ENCODE measurements at places on chromosomes 5 and 9.

DNA sequence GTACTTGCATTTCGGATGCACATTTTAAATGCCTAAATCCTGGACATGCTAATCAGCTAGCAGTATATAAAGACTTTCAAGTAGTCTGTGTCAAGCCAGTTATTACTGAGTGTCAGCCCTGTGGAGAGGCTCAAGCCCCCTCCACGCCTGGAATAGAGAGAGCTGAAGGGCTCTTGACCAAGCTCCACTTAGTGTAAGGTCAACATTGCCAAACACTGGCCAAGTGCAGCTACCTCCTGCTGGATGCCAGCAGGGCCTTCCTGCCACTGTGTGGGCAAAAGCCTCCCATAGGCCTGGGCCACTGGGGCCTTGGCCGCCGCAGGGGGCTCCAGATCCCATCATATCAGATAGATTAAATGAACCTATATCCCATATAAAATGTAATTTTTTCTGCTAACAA lies 239.4 kb upstream of the PANK3 start:
- no peak for DNase-seq

GRCh38 chr5:162323466-162323865 lies 255.9 kb downstream of the GABRG2 start:
- DNase-seq, result no peak

DNA sequence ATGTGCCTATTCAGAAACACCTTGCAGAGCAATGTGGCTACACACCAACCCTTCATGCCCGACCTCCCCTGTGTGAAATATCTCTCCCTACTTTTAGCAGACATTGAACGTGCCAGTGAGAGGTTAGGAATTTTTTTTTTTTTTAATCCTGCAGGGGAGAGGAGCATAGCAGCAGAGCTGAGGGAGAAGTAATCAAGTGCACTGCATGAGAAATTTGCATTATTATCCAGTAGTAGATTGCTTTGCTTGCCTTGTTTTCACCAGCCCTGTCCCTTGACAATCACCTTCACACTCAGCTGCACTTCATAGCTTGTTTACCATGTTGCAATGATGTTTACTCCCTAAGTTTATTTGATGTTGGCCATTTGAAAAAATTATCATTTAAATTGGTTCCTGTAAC lies 489.6 kb upstream of the ZNF608 start:
- no peak for DNase-seq

- DNase-seq, result no peak
Observed at GRCh38 chr9:112726428-112726827, 8.5 kb upstream of the INIP start.

DNA sequence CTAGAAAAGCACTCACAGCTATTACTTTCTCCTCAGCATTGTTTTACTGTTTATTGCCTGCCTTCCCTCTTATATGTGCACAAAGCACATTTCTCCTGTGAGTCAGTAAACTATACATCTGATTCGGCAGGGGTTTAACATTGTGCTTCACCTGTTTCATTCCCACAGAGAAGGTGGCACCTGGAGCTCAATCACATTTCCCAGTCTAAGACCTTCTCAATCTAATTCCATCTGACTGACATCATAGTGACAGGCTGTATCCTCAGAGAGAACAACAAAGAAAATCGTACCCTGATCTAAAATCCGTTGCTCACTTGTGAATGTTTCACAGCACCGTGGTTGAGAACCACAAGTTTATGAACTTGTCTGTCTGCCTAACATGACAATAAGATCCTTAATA lies 92.4 kb upstream of the CAST start:
- no peak for DNase-seq

- no peak for DNase-seq
Observed at GRCh38 chr9:110371411-110372007, 33.8 kb upstream of the TXNDC8 start.

- peak; percentile 86 for DNase-seq
Observed at GRCh38 chr9:76610011-76610352, 151.0 kb downstream of the GCNT1 start.

- no peak for DNase-seq
Observed at GRCh38 chr5:24073107-24073506, 565.7 kb downstream of the PRDM9 start.

- peak; percentile 31 for DNase-seq
Observed at GRCh38 chr5:180486636-180487149, 7.5 kb upstream of the CNOT6 start.

- no peak for DNase-seq
Observed at GRCh38 chr5:81838307-81838906, 87.5 kb upstream of the SSBP2 start.

DNA sequence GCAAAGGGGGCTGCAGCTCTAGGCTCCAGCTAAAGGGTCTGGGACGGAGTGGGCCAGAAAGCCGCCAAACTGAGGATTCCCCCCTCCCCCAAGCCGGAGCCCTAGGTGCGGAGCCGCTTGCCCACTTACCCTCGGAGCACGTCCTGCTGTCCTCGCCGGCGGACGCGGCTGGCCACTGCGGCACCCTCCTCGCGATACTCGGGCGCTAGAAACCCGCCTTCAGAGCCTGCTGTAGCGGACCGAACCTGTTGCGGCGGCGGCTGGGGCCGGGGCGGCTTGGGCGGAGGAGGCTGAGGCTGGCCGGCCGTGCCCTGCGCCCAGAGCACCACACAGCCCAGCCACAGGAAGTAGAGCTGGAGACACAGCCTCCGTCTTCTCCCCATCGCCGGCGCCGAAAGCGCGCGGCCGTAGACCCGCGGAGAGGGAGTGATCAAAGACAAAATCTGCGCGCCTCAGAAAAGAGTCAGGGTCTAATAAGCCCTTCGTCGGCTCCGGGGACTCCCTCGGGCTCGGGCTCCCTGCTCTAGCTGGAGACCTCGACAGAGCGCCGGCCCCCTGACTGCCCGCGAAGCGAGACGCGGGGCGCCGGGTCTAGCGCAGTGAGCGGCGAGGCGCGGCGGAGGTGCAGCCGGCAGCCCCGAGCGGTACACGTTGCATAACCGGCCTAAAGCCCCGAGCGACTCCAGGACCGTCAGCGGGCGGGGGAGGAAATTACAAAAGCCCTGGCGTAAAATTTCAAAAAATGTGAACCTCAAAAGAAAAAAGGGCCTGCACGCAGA lies 635 bp downstream of the FBN2 start:
- peak; percentile 40 for DNase-seq

GRCh38 chr5:177378884-177379883 lies 5.0 kb upstream of the SLC34A1 start:
- no peak for DNase-seq

GRCh38 chr5:16888694-16889124 lies 47.4 kb downstream of the MYO10 start:
- no peak for DNase-seq

DNA sequence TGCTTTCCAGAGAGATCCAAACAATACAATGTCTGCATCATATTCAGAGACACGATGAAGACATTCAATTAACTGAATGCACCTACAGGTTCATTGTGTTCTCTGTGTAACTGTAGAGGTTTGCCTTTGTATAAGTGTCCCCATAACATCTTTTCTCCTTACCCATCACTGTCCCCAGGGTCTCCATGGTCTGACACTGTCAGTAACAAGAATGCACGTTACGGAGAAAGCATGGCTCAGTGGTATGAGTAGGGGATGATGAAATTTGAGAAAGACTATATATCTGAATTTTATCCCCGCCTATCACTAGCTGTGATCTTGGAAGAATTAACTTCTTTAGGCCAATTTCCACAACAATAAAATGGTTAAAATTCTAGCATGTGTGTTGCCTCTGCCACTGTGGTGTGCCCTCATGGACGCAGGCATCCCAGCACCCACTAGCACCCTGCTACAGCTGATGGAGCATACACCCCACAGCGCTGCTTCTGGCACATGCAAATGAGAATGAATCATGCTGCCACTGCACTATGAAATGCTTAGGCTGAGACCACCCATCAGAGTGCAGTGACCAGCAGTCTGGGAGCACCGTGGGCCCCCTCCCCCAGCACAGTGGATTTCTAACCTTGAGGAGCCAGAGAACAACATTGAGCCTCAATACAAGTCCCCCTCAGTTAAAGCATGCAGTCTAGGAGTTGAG lies 54.3 kb downstream of the RGMB start:
- DNase-seq, result no peak

DNA sequence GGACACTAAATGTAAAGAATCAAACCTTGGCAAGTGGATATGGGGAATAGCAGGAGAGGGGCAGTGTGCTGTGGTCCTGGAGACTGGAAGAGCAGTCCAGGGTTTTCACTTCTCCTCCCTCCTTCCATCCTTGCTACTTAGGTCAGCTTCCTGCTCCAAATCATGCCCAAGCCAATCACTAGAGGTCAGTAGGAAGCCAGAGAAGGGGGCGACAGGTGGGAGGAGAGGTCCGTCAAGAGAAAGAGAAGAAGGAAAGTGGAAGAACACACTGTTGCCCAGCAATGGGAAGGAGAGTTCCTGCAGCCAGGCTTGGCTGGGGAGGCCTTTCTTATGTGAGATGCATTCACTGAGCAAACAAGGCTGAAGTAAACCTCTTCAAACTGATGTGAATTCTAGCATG lies 289.6 kb downstream of the DTWD2 start:
- no peak for DNase-seq

GRCh38 chr9:126503333-126504085 lies 110.2 kb upstream of the LMX1B start:
- peak; percentile 55 for DNase-seq

DNA sequence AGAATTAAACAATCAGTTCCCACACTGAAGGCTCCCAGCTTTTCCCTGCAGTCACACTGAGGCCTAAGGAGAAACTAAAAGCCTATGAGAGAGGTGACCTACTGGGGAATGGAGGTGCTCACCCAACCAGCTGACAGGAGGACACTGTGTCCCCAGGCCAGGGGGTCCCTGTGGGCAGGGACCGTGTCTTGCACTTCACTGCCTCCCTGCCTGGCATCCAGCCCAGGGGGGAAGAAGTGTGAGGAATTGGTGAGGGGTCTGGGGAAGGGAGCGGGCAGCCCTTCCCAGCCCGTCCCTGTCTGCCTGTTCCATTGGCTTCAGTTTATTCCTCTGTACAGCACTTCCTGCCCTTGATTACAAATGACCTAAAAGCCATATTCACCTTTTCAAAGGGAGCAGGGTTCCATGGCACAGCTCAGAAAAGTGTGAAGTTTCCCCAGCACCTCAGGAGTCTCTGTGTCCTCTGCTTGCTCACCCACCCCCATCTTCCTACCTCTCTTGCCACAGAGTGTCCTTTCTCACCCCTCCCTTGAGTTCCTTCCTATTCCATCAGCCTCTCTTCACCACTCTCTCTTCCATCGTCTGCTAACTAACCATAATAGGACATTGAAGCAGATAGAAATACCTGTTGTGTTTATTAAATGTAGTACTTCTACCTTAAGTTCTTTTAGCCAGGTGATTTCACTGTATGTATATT lies 12.9 kb downstream of the OTULINL start:
- DNase-seq, result no peak

DNA sequence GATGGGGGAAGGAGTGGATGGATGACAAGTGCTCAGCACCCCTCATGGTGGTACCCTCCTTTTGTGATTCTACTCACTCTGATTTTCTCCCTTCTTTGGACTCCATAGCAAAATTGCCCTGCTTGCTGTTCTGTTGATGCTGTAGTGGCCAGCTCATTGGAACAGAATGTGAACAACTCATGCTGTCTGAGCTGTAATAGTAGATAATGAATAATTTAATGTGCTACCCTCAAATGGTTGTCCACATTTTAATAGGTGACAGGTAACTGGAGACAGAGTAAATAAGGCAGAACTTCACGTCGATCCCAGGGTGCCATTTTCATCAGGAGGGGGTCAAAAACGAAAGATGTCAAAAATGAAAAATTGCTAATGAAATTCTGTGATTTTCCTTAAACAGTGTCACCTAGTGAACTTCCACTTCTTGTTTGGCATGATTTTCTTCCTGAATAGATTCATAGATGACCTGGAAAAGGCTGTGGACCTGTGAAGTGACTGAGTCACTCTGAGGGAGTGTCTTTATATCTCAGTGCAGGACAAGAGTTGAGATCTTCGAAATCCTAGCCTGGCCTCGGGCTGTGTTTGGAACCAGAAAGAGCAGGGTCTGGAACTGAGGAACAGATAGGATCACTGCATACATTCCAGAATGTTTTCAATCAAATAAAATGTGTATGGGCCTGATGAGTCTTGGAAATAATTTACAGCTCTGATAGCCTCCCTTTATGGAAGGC lies 270.2 kb downstream of the PSAT1 start:
- DNase-seq, result no peak

DNA sequence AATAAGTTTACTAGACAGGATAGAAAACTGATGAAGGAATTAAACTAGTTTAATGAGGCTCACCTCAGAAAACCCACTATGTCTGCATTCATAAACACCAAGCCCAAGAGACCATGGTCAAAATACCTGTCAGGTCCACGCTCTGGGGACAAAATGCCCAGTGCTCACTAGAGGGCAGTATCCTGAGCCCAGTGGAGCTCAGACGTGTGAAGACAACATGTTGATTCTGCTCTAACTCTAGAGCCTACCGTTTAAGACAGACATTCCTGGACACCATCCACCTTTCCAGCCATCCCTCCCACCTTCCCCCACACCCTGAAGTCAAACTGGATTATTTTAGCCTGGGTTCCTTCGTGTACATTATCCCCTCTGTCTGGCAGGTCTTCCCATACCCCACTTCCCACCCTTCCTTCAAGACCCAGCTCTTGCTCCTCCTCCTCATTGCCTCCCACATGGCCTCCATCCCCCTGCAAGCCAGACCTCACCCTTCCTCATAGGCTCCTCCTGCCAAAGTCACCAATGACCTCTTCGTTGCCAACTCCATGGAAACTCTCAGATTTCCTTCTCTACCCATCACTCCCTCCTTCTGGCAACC lies 142.3 kb upstream of the FSTL4 start:
- no peak for DNase-seq

- DNase-seq, result no peak
Observed at GRCh38 chr5:54758038-54758437, 227.4 kb downstream of the ESM1 start.

DNA sequence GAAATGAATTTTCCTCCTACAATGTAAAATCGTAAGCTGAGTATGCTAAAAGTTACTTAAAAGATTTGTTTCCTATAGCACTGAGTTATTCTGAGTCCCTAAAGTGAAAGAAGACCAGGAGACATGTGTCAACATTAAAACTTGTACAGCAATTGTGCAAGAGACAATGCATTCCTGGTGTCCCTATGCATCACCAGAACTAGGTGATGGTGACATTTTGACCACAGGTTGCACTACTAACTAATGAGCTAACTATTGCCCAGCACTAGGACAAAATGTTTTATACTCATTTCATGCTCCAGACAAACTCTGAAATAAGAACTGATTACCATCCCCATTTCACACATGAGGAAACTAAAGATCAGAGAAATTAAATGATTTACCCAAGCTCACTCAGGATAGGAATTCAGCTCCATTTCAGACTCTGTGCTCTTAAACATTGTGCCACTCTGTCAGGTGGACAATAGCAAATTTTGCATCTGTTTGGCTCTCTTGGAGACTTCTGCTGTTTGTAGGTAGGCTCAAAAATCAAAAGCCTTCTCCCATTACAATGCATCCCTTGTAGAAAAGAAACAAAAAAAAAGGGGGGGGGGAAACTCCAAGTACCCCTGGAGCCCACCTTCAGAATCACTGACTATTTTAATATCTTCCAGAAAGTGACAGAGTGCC lies 269.2 kb downstream of the ACTL7B start:
- DNase-seq, result no peak

DNA sequence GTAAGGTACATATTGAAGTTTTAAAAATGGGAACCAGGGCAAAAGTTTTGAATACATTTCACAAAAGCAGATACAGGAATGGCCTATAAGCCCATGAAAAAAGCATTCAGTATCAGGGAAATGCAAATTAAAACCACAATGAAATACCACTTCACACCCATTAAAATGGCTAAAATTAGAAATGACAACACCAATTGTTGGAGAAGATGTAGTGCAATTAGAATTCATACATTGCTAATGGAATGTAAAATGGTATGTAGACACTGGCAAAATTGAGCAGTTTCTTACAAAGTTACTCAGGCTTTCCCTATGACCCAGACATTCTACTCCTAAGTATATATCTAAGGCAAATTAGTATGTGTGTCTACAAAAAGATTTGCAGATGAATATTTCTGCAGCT lies 34.2 kb downstream of the CDC14B start:
- DNase-seq, result no peak

All from aorta (tissue), 5 donors.